ENCODE measurements at places on chromosomes 3 and 15. TPM values are rescaled to one million over a fixed set of nuclear protein-coding genes. Genes with fewer than 3 reads are reported as not detected.

The C2CD4A gene
- total RNA-seq: not detected

The CMC1 gene
- total RNA-seq: 45.6 TPM

- DNase-seq: no peak
These were observed 53.0 kb downstream of the PDIA5 start for GRCh38 chr3:123119802-123120201.

DNA sequence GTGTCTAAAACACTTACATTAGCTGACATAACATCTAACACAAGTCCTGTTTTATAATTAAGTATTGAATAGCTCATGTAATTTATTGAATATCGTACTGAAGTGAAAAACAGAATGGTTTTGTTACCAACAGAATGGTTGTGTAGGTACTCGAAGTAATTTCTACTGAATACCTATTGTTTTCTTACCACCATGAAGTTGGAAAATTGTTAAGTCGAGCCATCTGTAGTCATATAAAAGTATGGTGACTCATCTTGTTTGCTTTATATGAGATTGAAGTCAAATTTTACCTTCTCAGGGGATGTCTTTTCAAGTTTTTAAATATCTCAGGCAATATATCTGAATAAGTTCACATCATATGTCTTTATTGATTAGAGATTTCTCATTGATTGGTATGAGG is 37.6 kb downstream of the PIAS1 start:
- no peak for DNase-seq

GRCh38 chr3:1540686-1541085 is 447.9 kb downstream of the CNTN6 start:
- no peak for DNase-seq

DNA sequence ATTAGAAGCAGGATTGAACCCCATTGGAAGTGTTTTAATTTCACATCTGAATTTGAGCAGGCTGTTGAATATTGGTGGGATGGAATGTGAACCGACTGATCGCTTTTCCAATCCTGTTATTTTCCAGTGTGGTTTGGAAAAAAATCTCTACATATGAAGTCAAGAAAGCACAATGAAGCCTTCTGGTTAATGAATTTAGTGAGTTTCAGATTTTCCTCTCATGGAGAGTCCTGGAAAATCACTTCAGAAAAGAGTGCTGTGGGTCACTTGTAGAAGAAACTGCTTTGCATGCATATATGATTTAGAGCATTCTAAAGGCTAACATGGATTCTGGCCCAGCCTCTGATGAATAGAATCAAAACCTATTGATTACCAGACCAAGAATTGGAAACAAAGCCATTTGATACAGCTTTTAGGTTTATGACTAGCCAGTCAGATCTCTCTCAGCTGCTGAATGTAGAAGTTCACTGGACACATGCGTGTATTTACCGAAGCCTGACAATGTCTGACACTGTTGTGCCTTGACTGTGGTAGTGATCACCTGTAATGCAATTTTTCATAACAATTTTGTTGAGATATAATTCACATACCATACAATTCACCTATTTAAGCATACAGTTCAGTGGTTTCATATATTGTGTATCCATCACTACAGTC is 121.9 kb downstream of the FNDC3B start:
- no peak for DNase-seq
